ENCODE measurements at places on chromosomes 7 and 10.

GRCh38 chr10:28094121-28094520, 95.2 kb upstream of the ODAD2 start:
- DNase-seq = no peak

DNA sequence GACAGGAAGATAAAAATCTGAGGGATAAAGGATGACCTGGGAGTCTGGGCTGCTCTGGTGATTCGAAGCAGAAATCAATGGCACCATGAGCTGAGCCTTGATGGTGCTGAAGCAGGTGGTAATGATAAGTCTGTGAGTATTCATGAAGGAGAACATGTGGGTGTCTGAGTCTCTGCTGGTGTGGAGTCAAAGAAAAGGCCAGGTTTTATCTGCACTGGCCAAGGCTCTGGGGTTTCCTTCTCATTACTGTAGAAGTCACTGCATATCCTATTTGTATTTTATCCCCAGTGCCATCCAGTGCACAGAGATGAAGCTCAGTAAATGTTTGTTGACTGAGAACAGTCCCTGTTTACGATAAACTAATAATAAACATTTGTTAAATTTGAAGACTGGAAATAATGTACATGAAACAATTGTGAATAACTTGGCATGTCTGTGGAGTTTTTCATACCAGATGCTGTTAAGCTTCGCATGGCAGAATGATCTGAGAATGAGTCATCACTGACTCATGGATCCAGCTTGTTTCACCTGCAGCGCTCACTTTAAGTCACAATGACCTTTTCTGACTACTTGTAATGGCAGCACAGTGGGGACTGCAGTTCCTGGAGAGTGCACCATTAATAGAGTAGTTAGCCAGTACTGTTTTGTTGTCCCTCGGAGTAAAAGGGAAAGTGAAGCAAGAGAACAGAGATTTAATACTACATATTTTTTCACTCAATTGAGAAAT, 538.5 kb downstream of the HTR7 start:
- no peak for DNase-seq

DNA sequence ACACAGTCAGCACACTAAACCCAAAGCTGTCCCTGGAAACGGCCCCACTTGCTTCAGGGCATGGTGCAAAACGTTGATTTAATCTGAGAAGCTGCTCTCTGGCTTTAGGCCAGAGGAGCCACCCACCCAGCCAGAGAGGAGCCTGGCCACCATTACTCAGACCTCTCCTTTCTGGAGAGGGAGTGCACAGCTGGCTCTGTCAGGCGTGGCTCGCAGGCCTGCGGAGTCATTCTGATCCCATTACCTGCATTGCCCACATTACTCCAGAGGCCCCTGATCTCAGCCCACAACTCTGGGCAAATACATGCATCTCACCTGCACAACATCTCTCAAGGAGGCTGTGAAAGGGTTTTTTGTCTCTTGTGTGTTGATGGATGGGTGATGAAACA, 370.0 kb upstream of the IGFBP3 start:
- no peak for DNase-seq

GRCh38 chr7:156906200-156906649, 13.2 kb upstream of the LMBR1 start:
- DNase-seq = no peak
